ENCODE measurements at places on chromosomes 7 and 10.

DNA sequence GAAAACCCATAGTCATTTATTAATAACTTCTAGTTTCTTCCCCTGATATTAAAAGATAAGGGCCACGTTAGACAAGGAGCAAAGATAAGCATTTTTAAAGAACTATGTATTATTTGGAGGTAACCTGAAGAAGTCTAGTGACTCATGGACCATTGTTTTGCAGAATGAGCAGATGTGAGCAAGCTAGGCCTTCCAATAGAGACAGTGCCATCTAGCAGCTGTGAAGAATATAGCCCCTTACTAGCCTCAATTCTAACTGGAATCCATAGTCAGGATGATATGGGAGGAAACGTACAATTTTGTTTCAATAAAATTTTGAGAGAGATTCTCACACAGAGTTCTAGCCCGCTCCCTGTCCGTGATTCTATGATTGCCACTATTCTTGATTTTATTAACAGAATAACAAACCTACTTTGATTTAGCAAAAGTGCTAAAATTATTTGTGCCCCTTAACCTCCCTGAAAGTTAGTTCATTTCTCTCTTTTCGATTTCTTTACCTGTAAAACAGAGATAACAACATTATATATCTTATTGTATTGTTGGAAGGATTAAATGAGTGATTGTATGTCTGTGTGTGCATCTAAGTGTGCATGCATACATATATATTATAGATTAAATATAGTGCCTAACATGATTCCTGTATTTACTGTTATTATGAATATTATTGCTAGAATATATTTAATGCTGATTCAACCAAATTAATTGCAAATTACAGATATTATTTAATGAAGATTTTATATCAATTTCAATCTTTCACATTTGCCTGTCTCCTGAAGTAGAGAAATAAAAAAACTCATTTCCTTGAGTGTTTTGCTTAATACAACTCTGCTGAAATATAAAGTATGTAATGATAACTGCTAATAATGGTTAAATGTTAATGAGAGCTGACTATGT is 22.7 kb downstream of the FAM237B start:
- DNase-seq, result peak; percentile 86

- DNase-seq, result no peak
Measured at GRCh38 chr7:118590107-118590506, 365.6 kb downstream of the ANKRD7 start.

DNA sequence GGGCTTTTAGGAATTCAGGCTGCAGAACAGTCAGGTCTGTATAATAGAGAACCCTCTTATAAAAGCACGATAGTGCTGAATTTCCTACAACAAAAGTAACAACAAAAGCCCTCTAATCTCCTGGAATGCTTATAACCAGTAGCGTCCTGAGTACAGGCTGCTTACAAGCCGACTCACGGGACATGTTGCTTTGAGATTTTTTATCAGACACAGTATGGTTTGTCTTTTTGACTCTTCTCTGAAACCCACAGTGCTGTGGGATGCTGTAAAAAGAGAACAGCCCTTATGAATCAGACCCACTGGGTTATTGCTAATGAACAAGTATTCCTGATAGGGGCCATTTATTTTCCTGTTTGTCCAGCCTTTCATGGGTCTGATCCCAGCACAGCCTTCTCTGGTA is 59.4 kb downstream of the PLPP4 start:
- no peak for DNase-seq

GRCh38 chr7:64643566-64643965 is 22.4 kb upstream of the ZNF107 start:
- no peak for DNase-seq

GRCh38 chr7:48183370-48183743 is 12.1 kb downstream of the ABCA13 start:
- no peak for DNase-seq

DNA sequence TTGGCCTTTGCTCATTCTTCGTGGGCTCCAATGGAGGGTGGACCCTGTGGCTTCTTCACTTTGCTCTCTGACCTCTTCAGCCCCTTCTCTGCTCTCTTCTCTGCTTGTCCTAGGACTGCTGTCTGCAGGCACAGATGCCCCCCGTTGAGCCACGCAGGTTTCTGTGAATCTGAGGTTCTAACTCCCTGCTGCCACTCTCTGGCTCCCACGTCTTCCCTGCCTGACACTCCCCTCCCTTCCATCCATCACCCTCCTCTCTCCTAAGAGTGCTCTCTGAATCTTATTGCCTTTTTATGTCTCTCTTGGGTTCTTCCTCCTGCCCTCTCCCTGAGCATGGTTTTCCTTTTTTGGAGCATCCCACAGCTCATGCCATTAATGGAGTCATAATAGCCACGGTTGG is 499.5 kb upstream of the GALNT17 start:
- no peak for DNase-seq

DNA sequence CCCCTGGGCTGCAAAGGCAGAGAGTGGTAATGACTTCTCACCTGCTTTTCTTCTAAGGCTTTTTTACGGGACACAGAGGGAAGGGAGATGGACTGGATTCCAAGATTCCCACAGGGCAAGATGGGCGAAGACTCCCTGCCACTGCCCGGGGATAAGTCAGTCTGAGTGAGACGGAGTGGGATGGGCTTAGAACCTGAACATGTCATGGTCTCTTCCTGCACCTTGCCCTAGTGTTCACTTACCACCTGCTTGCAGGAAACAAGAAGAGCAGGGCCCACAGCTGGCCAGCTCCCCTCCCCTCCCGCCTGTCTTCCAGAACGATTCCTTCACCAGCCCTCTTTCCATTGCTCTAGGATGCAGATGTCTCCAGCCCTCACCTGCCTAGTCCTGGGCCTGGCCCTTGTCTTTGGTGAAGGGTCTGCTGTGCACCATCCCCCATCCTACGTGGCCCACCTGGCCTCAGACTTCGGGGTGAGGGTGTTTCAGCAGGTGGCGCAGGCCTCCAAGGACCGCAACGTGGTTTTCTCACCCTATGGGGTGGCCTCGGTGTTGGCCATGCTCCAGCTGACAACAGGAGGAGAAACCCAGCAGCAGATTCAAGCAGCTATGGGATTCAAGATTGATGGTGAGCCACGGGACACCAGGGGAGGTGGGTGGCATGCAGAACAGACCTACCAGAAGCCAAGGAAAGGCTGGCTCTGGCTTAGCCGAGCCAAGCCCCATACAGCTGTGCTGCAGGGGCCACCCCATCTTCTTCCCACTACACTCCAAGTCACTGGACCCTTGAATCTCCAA is 1.3 kb downstream of the SERPINE1 start:
- no peak for DNase-seq

DNA sequence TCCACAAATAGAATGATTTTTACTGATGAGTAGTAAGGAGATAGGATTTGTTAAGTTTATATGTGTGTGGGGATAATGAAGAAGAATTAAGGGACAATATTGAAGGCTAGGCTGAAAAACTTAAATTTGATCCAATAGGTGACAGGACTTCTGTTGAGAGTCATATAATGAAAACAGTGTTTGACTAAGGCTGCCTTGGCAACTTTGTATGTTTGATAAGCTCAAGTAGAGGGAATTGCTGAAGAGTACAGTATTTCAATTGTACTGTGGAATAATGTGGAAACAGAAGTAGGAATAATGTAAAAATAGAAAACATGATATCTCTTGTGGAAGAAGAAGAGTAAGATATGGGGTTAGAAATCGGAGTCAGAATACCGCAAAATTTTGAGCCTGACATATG is 10.5 kb downstream of the R3HCC1L start:
- DNase-seq, result no peak

DNA sequence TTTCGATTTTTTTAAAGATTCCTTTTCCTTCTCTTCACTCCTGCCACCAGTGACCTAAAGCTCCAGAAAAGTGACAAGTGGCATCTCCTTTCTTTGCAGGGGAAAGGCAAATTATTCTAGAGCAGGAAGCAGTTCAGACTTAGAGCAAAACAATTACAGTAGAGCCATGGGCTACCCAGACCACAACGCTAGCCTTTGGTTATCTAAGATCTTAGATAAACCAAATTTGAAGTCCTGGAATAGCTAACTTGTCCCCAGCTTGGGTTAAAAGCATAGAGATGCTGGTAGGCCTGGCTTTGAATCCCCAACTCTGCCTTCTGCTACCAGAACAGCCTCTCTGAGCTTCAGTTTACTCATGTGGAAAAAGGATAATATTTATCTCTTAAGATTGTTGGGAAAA is 38.4 kb downstream of the LGI1 start:
- no peak for DNase-seq

- peak; percentile 99 for DNase-seq
Measured at GRCh38 chr7:5396999-5397663, 26.5 kb downstream of the TNRC18 start.

GRCh38 chr10:117757086-117757720 is 214.7 kb downstream of the EMX2 start:
- DNase-seq, result no peak

DNA sequence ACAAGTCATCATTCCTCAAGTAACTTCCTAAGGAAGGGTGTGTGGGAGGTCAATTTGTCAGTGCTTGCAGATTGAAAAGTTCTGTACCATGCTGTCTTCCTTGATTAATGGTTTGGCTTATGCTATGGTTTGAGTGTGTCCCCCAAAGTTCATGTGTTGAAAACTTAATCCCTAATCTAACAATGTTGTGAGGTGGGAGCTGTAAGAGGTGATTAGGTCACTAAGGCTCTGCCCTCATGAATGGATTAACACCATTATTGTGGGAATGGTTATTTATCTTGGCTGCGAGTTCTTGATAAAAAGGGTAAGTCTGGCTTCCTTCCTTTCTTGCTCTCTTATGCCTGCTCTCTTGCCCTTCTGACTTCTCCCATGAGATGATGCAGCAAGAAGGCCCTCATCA is 29.3 kb upstream of the TMEM229A start:
- DNase-seq, result no peak

- DNase-seq, result no peak
Measured at GRCh38 chr10:34187201-34187600, 627.9 kb downstream of the PARD3 start.

DNA sequence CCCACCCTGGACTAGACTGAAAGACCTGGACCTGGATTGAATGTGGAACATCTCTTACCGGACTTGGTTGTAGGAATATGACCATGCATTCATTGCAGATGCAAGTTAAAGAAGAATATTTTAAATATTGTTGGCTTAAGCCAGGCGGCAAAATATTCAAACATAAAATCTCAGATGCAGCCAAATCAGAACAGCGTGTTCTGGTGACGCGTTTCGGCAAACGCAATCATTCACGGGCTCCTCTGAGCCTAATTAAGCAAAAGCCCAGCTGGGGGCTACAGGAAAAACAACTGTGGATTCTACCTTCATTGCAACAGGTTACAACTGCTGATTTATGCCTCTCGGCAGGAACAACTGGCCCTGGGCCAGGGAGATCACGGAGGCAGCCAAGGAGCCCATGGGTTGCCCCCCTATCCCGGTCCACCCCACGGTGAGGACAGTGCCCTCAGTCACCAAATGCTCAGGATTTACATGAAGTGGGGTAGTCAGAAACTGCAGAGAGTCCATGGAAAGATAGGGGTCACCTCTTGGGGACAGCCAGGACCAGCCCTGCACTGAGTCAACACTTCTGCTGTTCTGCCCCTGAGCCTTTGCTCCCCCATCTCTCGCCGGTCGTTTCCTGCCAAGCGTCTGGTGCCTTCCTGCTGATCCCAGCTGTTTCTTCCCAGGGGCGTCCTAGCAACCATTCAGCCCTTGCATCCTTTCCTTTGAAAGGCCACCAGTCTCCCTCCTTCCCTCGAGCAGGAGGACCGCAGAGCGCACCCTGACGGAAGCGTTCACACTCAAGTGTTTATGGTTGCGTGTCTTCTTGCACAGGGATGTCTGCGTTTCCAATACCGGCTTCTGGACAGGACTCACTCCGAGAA is 64.4 kb upstream of the SFMBT2 start:
- DNase-seq, result no peak

DNA sequence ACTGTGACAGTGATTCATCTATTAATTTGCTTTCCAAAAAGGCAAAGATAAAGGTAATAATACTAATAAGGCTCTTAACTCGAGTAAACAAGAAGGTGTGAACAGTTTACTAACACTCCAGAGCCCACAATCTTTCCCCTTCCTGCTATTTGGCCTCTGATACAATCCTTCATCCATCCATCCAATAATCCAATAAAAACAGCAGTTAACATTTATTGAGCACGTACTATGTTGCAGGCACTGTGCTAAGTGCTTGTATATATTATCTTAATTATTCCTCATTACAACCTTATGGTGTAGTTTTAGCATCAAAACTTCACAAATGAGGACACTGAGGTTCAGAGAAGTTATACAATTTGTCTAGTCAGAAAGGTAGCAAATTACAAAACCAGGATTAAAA is 49.5 kb downstream of the EZH2 start:
- no peak for DNase-seq

DNA sequence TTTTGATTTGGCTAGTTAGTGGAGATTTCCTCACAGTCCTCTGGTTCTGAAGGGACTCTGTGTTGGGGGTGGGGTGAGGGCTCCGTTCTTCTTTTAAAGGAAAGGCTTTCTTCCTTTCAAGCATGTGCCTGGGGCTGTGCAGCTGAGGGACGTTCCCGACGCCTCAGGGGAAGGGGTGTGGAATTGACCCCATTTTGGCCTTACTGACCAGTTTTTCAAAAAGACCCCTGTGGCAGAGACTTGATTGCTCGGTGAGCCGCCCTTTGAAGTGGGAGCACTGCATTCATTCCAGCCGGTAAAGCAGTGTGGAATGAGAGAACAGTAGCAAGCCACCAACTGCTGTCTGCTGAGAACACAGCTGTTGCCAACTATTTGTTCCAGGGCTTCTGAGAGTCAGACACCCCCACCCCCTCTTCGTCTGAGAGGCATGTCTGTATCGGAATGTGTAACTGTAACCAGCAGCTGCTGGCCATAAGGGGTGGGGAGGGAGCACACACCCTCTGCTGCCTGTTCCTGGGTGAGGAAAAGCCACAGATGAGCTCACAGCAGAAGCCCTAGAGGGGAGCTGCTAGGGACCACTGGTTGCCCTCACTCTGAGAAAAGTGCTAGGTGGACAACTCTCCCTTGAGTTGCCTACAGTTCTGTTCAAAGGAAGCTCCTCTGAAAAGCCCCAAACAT is 33.2 kb downstream of the WBP1L start:
- peak; percentile 87 for DNase-seq

DNA sequence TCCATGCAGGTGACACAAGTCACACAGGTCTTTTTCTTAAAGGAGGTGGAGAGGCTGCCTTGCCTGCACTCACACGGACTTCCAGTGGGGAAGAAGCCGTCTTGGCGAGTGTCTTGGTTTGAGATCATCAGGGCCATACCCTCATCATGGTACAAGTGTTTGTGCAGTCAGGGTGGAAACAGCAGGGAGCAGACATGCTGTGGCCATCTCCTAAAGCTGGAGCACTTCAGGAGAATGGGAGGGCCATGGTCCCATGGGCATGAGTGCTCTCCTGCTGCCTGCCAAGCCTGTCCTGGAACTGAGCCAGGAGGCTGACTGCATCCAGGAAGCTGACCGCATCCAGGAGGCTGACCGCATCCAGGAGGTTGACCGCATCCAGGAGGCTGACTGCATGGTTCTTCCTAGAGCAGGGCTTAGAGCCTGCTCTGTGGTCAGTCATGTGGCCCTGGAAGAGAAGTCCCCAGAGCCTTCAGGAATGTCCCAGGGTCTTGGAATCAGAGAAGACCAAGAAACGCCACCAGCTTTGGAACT is 98.4 kb downstream of the ADARB2 start:
- DNase-seq, result no peak
